ENCODE measurements at places on chromosomes 4 and X.
A peak's percentile ranks its signal among the peaks of the same experiment; 100 is the strongest.

DNA sequence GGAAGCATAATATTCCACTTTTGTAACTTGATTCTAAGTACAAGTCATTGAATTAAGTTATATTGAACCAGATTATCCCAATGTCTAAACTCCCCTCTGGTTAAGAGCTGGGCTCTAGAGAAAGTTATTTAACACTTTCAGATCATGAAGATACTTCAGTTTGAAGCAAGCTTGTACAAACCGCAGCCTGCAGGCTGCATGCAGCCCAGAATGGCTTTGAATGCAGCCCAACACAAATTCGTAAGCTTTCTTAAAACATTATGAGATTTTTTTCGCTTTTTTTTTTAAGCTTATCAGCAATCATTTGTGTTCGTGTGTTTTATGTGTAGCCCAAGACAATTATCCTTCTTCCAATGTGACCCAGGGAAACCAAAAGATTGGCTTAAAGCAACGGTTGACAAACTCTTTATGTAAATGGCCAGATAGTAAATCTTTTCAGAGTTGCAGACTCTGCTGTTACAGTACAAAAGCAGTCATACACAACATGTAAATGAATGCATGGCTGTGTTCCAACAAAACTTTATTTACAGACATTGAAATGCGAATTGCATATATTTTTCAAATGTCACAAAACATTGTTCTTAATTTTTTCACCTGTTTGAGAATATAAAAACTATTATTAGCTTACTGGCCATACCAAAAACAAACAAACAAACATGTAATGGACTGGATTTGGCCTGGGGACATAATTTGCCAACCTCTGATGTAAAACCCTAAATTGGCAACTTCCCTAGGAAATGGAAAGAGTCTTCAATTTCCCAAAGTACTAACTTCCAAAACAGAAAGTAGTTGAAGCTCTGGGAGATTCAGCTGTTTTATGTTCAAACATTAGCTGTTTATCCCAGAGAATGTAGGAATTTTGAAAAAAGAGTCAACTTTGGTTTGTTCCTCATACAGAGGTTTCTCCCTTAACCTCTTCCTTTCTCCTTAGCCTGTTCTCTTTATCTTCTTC is 201.1 kb upstream of the MBNL3 start:
- no peak for DNase-seq

GRCh38 chr4:38092701-38093100 is 132.5 kb downstream of the PTTG2 start:
- DNase-seq, result no peak

DNA sequence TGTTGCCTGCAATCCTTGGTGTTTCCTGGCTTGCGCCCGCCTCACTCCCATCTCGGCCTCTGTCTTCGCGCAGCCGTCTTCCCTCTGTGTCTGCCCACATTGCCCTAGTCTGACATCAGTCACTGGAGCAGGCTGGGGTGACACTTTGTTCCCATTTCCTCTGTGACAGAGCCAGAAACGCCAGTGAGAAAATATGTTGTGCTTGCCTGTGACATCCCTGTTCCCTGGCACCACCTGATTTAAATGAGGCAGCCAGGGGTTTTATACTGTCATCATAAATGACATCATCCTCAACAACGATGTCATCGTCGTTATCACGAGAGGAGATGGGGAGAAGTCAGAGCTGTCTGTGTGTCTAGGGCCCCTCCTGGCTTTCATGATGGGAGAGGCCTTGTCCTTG is 29.1 kb downstream of the ZNF185 start:
- DNase-seq, result peak; percentile 14

- DNase-seq, result no peak
Observed at GRCh38 chrX:115360220-115360781, 70.8 kb downstream of the LUZP4 start.

- no peak for DNase-seq
Observed at GRCh38 chr4:168815379-168816345, 194.4 kb downstream of the CBR4 start.

GRCh38 chr4:5711479-5712184 is 631 bp downstream of the EVC start:
- DNase-seq, result no peak

- DNase-seq, result no peak
Observed at GRCh38 chrX:20947411-20947912, 426.8 kb upstream of the CNKSR2 start.

GRCh38 chr4:169307576-169307975 is 36.8 kb upstream of the SH3RF1 start:
- no peak for DNase-seq

GRCh38 chr4:5124876-5125275 is 73.6 kb downstream of the STK32B start:
- no peak for DNase-seq

GRCh38 chr4:169885893-169886292 is 128.1 kb upstream of the HPF1 start:
- no peak for DNase-seq

GRCh38 chr4:54779036-54779435 is 121.3 kb downstream of the KIT start:
- DNase-seq, result no peak

DNA sequence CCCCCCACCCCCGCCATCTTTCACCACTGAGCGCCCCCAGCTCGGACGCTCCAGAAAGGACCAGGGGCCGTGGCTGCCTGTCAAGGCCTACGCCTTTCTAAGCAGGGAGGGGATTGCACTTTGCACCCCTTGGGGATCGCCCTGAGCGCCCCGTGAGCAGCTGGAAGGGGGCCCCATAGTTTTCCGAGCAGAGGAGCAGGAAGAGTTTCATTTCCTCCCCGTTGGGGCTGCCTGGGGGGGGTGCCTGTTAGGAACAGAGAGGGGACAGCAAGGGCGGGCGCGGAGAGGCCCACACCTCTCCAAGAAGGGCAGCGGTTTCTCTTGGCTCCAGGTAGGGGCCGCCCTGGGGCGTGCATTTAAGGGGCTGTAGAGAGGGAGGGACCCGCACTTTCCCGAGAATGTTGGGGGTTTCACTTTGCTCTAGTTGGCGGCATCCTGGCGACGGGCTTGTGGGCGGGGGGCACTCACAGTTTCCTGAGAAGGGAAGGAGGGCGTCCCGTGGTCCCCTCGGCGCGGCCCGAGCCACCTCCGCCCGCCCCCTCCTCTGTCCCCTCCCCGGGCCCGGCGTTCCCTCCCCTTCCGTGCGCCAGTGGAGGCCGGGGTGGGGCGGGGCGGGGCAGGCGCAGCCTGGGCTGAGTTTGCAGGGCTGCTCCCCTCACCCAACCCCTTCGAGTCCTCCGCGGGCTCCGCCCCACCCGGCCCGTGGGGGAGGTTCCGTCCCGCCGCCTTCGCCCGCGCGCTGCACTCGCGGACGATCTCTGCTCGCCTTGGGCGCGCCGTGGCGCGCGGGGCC is 82.3 kb upstream of the CD99 start:
- peak; percentile 75 for DNase-seq

DNA sequence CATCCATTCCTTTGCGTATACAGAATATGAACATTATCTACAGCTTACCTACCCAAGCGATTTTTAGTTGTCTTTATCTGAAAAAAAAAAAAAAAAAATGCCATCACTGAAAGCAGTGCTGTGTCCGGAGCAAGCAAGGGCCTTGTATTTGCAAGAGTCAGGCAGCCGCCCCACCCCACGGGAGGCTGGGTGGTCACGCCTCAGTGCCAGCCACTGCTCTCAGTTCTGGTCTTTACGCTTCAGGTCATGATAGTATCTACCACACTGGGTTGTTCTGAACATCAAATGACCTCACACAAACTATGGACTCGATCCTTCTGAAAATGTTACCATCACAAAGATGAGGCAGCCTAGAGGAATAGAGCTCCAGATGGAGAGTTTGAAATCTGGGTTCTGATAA is 62.7 kb upstream of the HELT start:
- no peak for DNase-seq

GRCh38 chr4:131547506-131547981 is 1601.5 kb upstream of the PCDH10 start:
- peak; percentile 50 for DNase-seq

GRCh38 chr4:105257817-105258495 is 111.3 kb downstream of the TET2 start:
- no peak for DNase-seq

- DNase-seq, result no peak
Observed at GRCh38 chrX:23578079-23578478, 89.2 kb upstream of the PRDX4 start.

DNA sequence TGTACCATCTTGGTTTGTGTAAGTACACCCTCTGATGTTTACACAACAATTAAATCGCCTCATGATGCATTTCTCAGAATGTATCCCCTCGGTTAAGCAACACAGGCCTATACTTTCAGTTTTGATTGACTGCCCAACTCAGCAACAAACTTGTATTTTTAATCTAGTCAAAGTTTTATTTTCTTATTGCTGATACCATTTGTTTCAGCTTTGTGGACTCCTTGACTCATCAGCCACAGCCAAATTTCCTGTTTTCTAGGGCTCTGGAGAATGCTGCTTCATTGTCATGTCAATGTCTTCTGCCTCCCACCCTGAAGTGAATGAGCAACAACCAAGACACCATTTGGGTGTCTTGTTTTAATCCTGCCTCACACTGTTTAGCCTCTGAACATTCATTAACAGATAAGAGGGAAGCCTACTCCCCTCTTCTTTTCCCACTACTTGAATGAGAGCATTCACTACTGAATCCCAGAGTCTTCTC is 14.0 kb downstream of the BBS12 start:
- DNase-seq, result no peak

GRCh38 chr4:156725257-156725656 is 246.3 kb downstream of the PDGFC start:
- no peak for DNase-seq

DNA sequence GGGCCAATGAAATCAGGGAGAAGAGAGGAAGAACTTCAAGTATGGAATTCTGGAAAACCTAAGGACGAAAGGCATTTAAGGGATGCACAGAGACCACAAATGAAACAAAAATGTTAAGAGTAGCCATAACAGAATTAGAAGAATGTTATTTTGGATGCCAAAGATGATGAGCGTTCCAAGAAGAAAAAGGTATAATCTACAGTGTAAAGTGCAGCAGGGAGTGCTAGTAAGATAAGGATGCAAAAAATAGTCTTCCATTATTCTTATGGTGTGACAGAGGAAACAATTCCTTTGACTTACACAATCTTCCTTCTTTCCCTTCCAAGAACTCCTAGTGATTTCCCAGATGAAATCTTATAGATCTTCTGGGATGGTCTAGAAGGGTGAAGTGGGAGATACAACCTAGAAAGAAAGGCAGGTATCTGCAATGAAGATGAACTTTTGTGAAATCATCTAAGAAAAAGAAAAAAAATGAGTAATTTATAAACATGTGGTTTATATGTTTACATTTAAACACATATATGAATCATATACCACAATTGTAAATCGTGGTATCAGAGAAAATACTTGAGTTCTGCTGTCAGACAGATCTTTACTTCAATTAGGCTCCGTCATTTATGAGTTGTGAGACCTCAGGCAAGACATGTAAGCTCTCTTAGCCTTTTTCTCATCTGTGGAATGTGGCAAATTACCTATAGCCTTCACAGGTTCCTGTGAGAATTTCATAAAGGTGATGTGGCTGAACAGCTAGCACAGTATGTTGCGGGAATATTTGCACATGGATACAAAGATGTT is 8.1 kb downstream of the MORF4L2 start:
- DNase-seq, result no peak

DNA sequence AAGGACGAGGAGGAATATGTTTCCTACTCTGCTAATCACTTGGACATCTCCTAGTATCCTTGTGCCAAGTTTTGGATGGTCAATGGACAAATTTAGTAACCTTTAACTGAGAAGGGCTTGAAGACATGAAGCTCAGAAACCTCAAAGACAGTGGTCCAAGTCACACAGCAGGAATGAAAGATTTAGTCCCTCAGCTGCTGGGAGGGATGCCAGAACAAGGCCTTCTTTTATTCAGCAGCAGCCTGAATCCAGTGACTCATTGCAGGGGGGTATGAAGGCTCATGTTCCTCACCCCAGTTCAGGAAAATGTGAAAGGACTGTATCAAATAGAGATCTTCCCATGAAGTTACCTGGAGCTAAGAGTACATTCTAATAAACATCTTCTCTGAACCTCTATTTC is 214.9 kb upstream of the UGT8 start:
- no peak for DNase-seq

DNA sequence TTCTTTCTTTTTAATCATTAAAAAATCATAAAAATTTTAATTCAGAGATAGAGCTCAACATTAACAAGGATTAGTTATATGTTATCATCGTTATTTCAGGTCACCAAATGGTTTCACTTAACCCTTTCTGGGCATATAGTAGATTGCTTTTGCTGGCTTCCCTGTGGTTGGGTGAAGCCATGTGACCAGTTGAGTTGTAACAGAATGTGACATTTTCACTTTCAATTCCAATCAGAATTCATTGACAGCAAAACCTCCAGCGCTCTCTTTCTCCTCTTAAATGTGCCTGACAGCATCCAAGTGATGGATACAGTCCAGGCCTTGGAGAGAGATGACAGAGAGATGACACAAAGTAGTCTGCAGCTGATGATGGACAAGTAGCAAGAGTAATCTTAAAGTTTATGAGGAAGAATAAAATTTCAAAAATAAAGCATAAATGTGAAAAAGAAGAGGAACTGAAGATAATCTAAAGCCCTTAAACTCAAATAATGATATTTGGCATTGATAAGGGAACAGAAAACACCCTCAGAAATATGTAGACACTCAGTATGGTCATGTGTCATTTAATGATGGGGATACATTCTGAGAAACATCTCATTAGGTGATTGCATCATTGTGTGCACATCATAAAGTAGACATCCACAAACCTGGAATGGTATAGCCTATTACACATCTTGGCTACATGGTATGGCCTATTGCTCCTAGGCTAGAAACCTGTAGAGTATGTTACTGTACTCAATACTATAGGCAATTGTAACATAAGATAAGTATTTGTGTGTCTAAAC is 92.3 kb upstream of the QRFPR start:
- DNase-seq, result no peak

- DNase-seq, result no peak
Observed at GRCh38 chr4:105198541-105198940, 51.9 kb downstream of the TET2 start.

- DNase-seq, result no peak
Observed at GRCh38 chr4:92304606-92305005, 840 bp downstream of the GRID2 start.

DNA sequence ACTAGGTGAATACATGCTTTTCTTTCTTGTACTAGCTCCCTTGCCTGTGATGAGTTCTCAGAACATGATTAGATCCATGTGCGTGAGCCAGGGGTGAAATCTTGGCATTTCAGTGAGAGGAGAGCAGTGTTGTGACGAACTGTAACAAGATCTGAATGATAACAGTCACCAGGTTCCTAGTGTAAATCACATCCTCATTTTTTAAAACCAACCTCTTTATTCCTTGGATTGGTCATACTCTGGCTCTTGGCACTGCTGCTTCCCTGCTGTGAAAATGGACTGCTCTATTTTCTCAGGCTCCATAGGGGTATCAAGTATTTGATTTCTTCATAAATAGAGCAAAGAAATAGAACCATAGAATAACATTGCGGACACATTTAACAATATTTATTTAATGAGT is 206.3 kb downstream of the SLC4A4 start:
- no peak for DNase-seq

- peak; percentile 68 for DNase-seq
Observed at GRCh38 chr4:184163813-184164212, 53.9 kb downstream of the ENPP6 start.

- DNase-seq, result no peak
Observed at GRCh38 chrX:118772051-118772450, 44.6 kb downstream of the IL13RA1 start.

All from NAMALWA (cell line).